ENCODE measurements at places on chromosomes 16 and 17.

DNA sequence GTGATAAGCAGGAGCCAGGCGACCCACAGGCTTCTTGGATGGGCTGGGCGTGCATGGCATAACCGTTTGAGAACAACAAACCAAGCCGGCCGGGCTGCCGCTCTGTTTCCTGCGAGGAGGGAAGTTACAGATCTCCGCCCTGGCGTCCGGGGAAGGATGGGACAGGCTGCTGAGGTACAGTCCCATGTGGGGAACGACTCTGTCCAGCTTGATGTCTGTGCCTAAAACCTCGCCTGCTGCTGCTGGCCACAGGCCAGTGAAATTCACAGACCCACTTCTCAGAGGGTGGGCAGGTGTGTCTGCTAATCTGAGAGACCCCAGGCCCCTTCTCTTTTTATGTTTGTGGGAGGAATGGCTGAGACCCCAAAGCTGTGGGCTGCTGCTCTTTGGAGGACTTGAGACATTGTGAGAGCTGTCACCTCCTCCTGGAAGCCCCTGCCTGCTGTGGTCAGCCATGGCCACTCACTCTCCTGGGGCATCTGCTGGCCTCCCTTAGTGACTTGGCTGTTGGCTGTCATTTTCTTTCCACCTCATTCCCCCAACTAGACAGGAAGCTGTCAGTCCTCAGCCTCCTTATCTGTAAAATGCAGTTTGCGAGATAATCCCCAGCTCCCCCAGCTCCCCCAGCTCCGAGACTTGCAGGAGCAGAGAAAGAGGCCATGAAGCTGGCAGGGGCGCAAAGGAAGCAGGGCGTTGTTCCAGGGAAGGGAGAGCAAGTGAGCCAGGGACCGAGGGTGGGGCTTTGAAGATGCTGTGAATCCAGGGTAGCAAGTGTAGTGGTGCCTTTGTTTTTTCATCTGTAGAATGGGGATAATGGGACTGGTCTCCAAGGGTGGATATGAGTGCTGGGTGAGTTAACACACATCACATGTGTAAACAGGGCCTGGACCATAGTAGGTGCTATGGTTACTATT lies 51.0 kb downstream of the CMIP start:
- DNase-seq = no peak

GRCh38 chr17:81509207-81509971 lies 3.2 kb downstream of the ACTG1 start:
- DNase-seq = no peak

DNA sequence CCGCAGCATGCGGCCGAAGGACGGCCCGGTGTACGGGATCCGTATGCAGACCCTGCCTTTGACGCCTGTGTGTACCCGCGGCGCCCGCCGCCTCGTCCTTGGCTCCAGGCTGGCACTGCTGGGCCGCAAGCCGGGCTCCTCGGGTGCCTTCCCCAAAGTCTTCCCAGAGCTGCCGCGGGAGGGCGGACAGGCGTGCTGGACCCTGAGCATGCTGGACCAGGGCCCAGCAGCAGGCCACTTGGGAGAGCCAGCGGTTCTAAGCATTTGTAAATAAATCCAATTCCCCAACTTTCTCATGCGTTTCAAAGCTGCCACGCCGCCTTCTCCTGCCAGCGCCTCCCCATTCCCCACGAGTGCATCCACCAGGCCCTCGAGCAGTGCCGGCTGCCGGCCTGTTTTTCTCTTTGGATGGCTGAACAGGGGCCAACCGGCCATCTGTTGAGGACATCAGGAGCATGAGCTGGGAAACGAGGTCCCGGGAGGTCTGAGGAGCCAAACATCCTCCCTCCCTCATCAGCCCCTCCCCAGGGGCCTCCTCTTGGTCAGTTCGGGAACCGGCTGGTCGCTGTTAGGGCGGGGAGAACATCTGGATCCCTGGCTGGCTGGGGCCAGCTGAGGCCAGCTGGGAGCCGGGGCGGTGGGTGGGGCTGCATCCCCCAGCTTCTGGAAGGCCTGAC lies 20.5 kb upstream of the PABPN1L start:
- peak; percentile 25 for DNase-seq

DNA sequence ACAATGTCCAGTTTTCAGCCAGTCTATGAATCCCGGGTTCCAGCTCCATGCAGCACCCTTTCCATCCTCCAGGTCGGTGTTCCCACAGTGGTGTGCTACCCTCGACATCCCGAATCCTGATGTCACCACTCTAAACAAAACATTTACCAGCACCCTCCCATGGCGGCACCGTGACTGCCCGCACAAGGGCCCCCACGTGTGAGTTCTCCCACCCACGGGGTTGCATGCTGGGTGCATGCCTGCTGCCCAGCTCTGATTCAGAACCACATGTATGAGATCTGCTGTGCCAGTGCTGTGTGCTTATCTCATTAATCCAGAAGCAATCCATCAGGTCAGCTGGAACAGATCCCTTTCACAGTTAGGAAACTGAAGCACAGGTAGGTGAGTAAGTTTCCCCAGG lies 57.4 kb downstream of the C16orf78 start:
- DNase-seq = no peak

DNA sequence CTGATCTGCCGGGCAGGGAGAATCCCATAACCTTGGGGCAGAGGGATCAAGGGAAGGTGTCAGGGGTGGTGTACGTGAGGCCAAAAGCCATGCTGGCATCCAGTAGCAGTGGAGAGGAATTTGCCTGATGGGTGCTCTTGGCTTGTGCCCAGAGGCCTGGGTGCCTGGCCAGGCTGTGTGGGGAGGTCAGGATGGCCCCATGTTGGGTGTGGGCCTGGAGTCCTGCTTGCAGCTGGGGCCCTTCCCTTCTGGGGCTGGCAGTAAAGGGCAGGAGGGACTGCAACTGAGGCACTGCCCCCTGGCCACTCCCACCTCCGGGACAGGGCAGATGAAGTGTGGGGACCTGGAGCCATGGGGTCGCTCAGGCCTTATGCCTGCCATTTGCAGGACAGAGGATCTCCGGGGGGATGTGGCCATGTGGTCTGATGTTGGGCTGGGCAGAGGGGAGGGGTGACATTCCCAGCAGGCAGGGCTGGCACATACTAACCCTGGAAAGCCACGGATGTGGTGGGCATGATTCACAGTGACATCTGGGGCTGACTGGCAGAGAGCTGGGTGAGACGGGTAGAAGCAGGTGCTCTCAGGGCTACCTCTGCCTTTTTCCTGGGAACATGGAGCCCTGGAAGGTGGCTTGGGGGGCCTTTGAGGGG lies 3.5 kb downstream of the FMNL1 start:
- DNase-seq = no peak

DNA sequence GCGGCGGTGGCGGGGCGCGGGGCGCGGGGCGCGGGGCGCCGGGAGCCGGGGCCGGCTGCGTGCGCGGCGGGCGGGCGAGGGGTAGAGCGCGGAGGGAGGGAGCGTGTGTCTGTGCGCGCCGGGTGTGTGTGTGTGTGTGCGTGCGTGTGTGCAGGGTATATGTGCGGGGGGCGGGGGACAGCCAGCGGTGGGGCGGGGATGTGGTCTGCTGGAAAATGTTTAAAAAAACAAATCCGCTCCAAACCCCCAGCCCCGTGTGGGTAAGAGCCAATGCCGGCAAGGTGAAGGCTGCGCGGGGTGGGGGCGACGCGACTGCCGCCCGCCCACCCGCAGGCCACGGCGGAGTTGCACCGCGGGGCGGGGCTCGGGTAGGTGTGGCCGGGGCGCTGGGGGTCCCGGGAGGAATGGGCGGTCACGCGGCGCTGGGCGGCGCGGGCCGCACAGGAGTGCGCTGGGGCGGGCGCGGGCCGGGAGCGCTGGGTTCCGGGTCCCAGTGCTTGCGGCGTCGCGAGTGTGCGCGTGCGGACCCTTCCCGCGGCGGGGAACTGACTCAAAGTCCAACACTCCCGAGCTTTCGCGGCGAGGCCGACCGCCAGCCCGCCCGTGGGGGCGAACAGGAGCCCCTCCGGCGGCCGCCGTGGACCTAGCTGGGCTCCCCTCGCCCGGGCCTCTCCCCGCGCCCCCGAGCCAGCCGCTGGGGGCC lies at the start of gene CYGB:
Gene CYGB (minus strand): TSS at position 132 of the 703 bp plus-strand sequence. CDS start 167 bp downstream, outside the sequence.
- no peak for DNase-seq

DNA sequence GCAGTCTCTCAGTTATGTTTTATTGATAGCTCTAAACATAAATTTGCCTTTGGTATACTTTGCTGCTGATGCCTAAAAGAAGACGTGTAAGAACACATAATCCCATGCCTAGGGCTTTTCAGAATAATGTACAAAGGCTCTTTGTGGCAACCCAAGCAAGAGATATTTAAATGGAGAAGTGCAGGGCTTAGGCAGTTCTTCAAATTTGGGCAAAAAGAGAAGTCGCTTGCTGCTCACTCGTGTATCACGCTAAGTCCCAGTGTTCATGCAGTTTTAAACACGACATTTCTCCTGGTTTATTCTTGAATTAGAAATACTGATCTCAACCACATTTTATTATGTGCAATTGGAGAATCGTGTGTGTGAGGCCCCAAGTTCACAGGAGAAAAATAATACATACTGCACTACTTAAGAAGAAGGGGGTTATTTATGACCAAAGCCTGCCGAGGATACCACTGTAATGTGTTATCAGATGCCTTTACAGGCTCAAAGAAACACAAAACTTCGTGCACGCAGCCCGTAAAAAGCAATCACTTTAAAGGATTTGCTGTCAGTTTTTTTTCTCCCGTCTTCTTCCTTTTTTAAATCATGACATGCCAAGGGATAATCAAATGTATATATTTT lies 22.5 kb upstream of the IRX6 start:
- no peak for DNase-seq

- DNase-seq = no peak
Measured at GRCh38 chr17:82974136-82974952, 105.1 kb upstream of the METRNL start.

DNA sequence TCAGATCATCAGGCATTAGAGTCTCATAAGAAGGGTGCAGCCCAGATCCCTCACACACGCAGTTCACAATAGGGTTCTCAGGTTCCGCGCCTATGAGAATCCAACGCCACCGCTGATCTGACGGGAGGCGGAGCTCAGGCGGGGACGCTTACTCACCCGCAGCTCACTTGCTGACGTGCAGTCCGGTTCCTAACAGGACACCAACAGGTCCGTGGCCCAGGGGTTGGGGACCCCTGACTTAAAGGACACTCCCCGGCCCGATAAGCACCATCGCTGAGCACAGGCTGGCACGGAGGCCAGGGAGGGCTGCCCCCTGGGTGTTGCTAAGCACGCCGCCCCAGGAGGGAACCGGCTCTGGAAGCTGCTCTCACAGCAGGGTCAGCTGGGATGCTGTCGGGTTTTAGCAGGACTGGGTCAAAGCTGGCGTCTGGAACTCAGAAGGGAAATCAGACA lies 30.1 kb upstream of the BAHCC1 start:
- DNase-seq = no peak

DNA sequence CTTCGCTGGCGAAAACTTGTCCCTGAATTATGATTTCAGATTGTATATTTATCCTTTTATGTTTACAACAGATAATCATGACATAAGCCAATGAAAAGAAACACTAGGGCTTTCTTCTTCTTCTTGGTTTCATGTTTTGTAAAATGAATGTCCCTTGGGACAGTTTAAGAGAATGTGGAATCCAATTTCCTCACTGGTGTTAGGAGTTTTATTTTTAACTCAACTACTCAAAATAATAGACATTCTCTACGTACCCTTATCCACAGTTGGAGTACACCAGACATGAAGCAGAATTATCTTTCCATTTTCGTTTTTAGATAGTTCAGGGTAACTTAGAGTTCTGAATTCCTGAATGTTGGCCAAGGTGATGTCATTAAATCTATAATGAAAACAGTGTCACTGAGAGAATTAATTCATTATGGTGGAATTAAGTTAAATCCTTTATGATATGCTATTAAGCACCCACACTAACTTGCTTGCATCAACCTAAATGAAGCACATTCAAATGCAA lies 43.4 kb downstream of the IRX6 start:
- DNase-seq = no peak

DNA sequence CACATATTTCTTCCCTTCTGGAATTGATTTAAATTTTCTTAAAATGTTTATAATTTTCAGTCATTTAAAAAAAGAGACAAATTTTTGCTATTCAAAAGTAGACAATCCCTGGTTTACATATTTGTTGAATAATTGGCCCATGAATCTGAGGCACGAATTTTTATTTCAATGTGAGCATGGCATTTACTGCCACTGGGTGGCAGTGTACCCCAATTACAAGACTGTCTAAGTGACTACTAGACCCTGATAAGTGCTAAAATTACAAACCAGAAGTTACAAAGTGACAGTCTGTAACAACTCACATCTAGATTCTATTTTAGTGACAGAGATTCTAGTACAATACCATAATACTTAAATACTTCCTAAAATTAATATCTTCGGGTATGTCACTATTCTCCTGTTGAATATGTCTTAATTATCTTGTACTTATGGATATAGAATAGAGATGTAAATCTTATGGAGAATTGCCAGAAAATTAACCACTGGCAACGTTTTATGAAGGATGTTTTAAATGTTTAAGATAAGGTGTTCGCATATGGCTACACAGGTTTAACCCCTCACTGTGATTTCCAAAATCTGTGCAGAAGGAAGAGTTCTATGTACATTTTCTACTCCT lies 235.8 kb downstream of the MAP2K4 start:
- peak; percentile 12 for DNase-seq

DNA sequence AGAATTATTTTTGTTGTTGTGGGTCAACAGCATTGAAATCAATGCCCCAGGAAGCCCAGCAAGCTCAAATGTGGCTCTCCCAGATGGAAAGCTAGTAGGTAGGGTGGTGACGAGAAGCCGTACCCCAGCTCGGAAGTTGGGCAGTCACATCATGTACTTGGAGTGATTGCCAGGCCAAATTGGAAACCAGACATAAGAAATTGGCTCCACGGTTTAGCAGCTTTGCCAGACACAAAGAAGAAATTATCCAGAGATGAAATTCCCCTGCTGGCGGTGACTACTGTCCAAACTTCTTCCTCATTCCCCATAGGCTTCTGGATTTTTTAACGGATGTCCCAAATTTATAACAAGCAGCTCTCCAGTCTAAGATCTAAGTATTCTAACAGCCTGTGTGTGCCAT lies 95.9 kb downstream of the OR1D5 start:
- DNase-seq = no peak

DNA sequence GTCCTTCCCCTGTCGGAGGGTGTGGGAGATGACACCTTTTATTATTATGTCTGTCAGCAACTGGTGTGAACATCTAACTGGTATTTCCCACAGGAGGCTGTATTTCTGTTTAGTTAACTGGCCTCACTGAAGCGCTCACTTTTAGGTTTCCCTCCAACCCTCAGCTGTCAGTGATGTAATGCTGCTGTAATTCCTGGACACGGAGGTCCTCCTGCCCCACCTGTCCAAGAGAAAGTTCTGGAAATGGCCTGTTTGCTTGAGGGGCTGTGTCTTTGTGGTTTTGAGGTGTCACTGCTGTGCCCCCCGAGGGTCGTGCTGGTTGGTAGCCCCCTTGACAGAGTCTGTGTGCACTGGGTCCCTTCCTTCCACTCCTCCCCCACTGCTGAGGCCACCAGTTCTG lies 11.5 kb downstream of the KCNJ12 start:
- DNase-seq = no peak

Measured in brain pericyte (primary cell).